ENCODE measurements at places on chromosomes 7 and 10.
A peak's percentile ranks its signal among the peaks of the same experiment; 100 is the strongest.

GRCh38 chr7:20959281-20959680, 172.6 kb upstream of the SP8 start:
- DNase-seq = peak; percentile 4

DNA sequence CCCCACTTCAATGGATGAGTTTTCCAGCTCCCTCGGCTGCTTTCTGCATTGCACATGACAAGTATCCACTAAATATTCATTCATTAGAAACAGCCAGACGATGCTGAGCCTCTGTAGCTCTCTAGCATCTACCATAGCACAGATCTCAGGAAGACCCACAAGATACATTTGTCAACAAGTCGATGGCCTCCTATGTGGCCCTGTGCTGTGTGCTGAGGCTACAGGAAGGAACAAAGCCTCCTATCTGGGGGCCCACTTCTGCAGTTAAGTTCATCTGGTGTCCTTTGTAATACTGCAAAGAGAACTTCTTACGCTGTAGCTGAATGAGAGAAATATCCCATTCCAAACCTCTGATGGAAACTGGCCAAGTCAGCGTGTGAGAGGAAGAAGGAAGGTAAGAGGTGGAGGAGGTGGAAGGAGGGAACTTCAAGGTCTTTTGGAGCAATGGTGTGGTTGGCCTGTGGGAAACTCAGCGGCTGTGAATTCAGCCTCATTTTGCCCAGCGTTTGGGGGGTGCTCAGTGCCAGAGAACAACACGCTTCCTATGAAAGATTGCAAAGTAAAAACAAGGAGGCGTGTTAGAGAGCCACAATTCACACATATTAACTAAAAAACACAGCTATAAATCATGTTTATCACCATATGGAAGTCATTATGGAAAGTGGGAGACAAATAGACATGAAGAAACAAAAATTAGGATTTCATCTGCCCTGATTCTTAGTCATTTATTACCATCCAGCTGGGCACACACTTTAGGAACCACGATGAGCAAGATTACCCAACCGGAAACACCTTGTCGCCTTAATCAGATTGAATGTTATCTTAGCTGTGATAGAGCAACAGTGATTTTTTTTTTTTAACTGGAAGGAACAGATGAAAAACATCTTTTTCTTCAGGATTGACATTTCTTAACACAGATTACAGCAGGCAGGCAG, 62.2 kb upstream of the USP6NL start:
- no peak for DNase-seq

GRCh38 chr10:130470286-130470685, 334.1 kb downstream of the GLRX3 start:
- no peak for DNase-seq

DNA sequence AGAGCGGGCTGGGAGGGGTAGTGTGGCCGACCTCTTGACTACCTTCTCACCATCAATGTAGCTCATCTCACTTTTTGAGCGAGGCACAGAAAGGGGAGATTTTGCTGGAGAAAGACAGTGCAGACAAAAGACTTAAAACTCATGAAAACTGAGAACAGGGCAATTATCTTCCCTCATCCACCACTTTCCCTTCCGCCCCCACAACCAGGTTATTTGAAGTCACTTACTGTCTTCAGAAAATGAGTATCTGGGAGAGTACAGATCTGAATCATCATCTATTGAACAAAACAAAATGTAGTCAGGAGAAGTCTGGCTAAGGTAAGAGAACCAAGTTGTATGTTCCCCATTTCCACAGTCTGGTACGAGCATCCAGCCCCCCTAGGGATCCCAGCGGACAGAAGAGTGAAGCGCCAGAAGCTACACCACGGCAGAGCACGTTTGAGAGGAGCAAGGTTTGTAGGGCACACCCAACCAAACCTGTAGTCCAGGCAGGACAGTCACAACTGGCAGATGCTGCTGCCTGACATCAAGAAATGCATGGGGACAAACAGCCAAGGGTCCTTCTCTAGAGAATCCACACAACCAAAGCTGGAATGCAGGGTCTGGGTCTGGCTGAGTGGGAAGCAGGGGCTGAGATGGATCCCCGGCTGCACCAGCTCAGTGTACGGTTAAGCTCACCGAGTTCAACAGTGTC, 93.4 kb upstream of the PDLIM1 start:
- DNase-seq = no peak

GRCh38 chr10:25565570-25565969, 368.5 kb upstream of the MYO3A start:
- no peak for DNase-seq

GRCh38 chr7:53475776-53476175, 440.3 kb downstream of the POM121L12 start:
- DNase-seq = no peak
